Astrocyte of the cerebellum (primary cell): ENCODE measurements at places on chromosomes 11 and 22.
A peak's percentile ranks its signal among the peaks of the same experiment; 100 is the strongest.

GRCh38 chr22:22687638-22688500 lies 43.5 kb downstream of the GGTLC2 start:
- peak; percentile 15 for DNase-seq

DNA sequence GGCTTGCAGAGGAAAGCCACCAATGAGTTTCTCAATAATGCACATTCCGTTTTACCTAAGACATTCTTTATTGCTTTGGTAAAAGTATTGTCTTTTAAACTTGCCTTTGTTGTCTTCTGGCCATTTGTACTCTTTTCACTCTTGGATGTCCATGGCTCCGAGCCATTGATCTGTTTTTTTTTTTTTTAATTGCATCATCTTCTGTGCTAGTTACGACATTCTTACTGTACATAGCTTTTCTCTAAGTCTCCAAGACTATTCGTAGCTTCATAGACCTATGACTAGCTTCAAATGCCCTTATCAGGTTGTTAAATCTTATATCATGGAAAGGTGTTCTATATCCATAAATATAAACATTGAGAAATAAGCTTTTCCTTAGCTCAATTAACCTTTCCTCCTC lies 1522.6 kb downstream of the FAM181B start:
- no peak for DNase-seq

DNA sequence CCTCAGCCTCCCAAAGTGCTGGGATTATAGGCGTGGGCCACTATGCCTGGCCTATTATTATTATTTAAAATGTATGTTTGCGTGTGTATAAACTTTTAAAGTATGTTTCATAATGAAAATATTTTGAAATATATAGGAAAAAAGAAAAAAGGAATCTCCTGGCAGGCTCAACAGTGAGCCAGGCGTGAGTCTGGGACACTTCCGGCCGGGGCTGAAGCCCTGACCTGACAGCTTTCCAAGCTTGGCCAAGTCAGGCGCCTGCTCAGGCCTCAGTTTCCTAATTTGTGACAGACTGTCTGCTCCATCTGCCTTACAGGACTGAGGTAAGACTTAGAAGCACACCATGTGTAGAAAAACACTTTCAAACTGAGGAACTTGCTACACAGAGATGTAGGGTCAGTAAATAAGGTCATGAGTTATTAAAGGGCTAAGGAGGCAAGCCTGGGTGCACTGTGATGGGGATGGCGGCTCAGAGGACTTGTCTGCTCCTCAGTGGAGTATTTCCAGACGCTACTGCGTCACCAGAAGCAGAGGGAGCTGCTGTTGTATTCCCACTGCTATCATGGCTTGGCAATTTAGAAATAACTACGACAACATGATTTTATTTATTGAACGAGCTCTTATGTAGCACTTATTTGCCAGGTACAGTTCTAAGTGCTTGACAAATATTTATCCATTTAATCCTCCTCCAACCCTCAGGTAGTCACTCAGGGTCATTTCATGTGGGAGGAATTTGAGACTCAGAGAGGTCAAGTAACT lies 100.1 kb downstream of the PRR5L start:
- DNase-seq: no peak

DNA sequence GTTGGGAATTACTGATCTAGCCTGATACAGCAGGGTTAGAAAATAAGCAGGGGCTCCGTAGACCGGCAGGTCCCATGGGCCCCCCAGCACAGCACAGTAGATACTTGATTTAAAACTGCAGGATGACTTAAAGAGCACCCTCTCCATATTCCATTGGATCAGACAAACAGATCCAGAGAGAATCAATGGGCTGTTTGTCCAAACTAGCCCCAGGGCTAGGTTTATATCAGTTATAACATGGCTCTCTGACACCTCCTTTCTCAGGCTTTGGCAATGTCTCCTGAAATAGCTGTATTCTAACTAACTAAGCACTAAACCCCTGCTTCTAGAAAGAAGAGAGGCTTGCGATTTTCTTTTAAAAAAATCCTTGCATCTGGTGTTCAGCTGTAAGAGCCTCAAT lies 100.4 kb upstream of the GALNT18 start:
- no peak for DNase-seq
